NCI-H526 (cell line): ENCODE measurements at places on chromosomes 12 and 14.

DNA sequence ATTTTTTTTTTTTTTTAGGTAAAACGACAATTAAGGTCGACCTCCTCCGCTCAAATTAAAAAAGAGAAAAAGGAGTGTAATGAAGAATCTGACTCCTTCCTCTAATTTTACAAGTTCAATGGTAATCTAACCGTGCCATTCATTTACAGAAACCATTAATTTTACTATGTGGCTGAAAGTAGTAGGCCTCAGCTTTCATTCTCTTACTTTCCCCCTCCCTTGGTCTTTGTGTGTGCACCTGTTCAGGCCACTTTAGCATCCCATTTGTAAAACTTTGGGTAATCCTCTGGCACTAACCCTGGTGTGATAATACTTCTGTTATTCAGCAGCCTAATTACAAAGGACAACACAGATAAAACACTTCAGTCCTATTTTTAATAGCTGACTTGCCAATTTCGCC, 128.1 kb downstream of the ASCL1 start:
- no peak for DNase-seq

DNA sequence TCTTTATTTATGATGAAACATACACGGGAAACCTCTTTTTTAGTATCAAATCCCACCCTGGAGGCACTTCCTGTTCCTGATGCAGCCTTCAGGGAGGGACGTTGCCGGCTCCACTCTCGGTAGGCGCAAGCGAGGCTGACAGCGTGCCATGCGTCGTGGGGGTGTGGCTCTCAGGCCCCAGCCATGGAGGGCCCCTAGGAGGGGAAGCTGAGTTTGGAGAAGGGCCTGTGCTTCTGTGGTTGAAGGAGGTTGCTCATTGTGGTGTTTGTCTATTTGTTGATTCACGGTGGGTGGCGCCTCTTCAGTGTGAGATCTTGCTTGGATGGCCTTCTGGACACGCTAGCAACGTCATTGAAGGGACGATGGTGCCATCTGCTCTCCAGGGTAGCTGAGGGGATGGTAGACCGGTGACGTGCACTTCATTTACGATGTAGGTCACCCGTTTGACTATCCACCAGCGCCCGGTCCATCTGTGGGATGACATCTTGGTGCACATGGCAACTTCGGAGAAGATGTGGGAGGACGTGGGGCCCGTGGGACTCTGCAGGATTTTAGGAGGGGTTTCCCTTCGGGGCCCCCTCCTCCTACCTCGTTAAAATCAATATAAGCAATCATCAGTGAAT, 126.3 kb upstream of the RTL1 start:
- DNase-seq, result no peak

- DNase-seq, result no peak
Observed at GRCh38 chr12:109178532-109178931, 62.1 kb downstream of the ACACB start.

- DNase-seq, result no peak
Observed at GRCh38 chr12:39277416-39277815, 165.5 kb downstream of the KIF21A start.

- peak; percentile 40 for DNase-seq
Observed at GRCh38 chr12:78958941-78959340, 94.4 kb downstream of the SYT1 start.

- DNase-seq, result no peak
Observed at GRCh38 chr12:24475337-24475736, 473.6 kb downstream of the BCAT1 start.

GRCh38 chr14:37573356-37573755, 21.7 kb downstream of the FOXA1 start:
- DNase-seq, result no peak

GRCh38 chr14:65077318-65077717, 25.0 kb downstream of the MAX start:
- no peak for DNase-seq

DNA sequence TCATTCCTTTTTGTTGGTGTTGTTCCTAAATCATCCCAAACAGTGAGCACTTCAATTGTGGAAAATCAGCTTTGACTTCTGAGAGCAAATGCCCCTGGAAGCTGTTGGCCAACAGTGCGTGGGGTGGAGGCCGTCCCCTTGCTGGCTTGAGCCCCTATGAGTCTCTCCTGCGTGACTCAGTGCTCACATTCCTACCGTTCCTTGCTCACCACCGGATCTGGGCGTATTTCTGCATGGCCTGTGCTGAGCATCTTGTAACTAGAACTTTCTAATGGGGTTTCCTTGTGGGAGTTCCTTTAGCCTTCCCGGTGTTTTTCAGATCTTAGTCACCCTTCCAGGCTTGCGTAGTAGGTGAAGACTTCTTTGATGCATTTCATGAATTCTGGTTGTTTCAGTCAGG, 14.7 kb downstream of the SERPINA1 start:
- no peak for DNase-seq

GRCh38 chr14:99224116-99224910, 47.7 kb downstream of the BCL11B start:
- DNase-seq, result no peak

GRCh38 chr12:71393625-71394024, 46.0 kb upstream of the LGR5 start:
- DNase-seq, result no peak

DNA sequence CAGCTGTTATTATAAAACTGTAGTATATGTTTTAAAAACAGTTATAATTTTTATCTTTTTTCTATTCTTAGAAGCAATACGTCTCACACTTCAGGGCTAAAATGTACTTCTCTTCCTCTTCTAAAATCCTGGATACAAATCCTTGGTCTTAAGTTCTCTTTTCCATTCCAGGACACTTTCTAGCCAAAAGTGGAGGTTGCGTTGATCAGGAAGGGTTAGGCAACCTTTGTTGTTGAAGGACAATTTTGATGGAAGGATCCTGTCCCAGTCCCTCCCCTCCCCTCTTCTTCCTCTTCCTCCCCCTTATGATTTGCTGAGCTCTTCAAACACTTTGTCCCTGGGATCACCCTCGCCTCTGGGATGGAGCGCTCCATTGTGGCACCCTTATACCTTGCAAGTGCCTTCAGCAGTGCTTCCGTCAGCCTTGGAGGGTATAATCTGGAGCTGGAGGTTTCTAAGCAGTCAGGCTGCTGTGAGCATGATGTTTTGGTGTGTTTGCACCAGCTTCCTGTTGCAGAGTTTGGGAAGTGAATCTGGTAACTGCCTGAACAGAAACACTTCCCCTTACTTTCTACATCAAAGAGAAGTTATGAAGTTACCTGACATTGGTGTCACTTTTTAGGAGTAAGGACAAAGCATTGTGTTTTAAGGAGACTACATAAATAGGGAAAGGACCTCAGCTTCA, 87.4 kb upstream of the SLC38A2 start:
- DNase-seq, result no peak

GRCh38 chr12:108777156-108777555, 45.8 kb upstream of the CORO1C start:
- DNase-seq, result no peak

DNA sequence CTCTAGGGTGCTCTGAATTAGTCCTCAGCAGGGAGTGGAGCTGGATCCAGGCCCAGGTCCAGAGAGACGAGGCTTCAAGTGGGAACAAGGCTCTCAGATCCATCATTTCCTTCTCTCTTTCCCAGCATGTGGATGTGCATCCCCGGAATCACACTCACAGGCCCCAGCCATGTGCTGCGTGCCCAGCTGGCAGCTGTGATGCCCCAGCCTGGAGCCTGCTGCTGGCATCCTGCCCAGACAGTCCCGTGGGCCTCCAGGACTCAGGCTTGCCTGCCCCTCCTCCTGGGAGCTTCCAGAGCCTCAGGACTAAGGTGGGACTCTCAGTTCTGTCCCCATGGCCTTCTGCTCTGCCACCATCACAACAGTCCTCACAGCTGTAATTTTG, 6.2 kb upstream of the KRT84 start:
- DNase-seq, result peak; percentile 26

- DNase-seq, result peak; percentile 6
Observed at GRCh38 chr14:67908052-67908754, 88.6 kb downstream of the RAD51B start.

GRCh38 chr12:117695956-117696355, 272.8 kb downstream of the KSR2 start:
- DNase-seq, result no peak

DNA sequence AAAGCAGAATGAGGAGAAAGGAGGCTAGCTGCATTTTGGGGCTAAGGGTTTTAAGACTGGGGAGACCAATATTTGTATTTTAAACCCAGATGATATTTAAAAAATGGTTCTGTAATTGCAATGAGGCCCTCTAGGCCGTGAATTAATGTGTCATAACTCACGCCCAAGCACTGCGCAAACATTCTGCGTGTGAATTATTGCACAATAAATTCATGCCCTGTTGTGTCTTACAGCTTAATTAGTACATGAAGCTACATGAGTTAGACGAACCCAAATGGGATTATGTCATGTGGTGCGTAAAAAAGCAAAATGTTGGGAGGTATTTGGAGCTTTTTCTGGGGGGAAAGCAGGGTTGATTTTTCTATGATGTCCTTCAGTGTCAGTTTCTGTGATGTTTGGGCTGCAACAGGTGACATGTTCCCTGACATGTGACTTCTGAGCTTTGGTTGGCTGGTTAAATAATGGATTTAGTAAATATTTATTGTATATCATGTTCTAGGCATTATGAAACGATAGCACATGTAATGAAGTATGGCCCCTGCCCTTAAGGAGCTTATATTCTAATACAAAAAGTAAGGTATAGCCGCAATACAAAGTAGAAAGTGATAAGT, 30.4 kb upstream of the CISTR start:
- DNase-seq, result no peak

- DNase-seq, result no peak
Observed at GRCh38 chr12:45349916-45350315, 134.0 kb downstream of the ANO6 start.

GRCh38 chr12:94305130-94305957, 154.3 kb downstream of the CEP83 start:
- DNase-seq, result no peak

DNA sequence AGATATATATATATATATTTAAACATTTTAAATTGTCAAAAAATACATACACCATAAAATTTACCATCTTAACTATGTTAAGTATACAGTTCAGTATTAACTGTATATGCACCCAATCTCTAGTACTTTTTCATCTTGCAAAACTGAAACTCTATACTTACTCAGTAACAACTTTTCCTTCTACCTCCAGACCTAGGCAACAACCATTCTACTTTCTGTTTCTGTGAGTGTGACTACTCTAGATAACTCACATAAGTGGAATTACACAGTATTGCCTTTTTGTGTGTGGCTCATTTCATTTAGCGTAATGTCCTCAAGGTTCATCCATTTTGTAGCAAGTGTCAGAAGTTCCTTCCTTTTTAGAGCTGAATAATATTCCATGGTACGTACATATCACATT, 8.2 kb downstream of the FAM234B start:
- DNase-seq, result no peak

DNA sequence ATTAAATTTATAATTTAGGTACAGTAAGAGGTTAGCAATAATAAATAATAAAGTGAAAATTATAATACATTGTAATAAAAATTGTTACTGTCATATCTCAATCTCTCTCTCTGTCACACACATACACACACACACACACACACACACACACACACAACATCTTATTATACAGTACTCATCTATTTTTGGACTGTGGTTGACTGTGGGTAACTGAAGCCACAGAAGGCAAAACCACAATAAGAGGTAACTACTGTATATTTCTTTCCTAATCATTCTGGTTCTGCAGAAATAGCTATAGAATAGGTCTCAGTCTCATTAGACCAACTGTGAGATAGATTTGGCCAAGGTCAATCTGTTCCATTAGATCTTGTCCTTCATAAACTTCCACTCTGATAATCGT, 33.1 kb upstream of the PTPRO start:
- no peak for DNase-seq

DNA sequence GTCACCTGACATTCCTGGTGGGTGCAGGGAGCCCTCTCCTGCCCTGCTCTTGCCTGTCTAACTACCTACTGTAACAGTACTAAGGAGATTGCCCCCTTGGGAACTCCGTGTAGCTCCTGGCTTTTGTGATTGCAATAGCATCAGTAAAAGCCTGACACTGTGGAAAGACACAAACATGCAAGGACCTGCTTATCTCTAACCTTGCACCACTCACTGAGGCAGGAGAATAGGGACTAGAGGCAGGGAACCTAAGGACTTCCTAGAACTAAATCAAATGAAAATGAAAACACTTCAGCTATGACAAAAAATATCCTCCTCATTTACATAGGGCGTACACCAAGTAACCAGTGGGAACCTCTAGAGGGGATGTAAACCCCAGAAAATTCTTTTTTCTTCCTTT, 28.5 kb downstream of the TUBA1A start:
- peak; percentile 82 for DNase-seq
